ENCODE measurements at places on chromosomes 4 and X.

- DNase-seq = no peak
Observed at GRCh38 chr4:59945277-59945676, 1254.8 kb upstream of the ADGRL3 start.

- DNase-seq = no peak
Observed at GRCh38 chr4:186485150-186485549, 70.2 kb downstream of the MTNR1A start.

GRCh38 chr4:36198068-36198808, 46.1 kb downstream of the ARAP2 start:
- no peak for DNase-seq

- no peak for DNase-seq
Observed at GRCh38 chrX:139532834-139533233, 2.3 kb downstream of the F9 start.

DNA sequence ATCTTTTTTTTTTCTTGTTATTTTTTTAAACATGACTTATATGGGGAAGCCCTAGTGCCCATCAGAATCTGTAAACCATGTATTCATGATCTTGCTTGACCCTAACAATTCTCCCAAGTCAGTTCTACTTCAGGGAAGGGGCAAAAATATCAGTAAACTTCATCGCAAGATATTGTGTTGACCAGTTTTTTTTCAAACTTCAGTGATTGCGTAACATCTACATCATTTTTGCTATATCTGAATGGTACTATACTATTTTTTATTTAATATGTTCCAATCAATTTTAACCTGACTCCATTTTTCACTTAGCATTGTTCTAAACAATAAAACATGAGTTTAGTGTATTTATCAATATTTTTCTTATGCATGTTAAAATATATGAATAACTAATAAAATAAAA, 221.2 kb downstream of the NKX6-1 start:
- no peak for DNase-seq

GRCh38 chr4:70739496-70740337, 18.0 kb downstream of the RUFY3 start:
- DNase-seq = no peak

GRCh38 chr4:124118061-124118460, 594.5 kb downstream of the ANKRD50 start:
- DNase-seq = no peak

DNA sequence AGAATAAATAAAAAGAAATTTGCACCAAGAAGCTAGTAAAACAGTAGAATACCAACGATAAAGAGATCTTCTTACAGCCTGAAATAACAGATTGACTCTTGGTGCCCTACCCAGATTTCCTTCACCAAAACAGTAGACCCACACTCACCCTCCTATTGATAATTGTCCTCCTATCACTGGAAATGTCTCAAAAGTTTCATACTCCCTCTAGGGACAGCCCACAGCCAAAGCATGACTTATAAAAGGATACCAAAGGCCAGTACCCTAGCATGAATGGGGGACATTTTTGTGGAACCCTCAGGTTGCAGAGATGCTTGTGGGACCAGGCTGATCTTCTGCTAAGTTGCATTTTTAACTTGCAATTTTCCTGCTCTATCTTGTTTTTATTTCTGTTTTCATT, 104.1 kb downstream of the INPP4B start:
- DNase-seq = no peak

DNA sequence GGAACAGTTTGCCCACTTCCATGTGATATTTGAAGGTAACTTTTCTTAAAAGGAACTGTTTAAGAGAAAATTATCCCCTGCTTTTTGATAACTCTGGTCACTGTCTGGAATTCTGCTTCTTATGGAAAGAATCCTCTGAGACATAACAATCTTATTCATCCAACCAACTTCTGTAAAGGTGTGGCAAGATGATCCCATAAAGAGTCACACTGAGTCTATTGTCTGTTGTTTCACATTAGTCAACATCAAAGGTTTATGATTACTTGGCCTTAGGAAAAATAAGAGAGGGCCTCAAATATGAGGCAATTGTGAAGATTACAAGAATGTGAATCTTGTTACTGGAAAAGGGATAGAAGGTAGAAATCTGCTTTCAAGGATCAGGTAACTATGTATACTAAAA, 88.0 kb upstream of the MAGEB18 start:
- no peak for DNase-seq

DNA sequence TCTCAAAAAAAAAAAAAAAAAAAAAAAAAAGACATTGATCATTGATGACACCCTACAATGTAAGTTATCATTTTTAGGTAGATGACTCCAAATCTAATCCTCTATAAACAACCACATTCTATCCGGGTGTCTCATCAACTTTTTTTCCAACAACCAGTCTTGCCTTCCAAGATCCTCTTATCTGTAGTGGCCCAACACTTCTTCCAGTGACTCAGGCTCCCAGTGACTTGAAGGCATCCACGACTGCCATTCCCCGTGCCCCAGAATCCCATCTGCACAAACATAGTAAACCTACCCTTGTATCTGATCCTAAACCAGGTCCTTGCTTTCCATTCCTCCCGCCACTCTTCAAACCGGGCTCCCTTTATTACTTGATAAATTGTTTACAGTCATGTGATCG, 15.6 kb upstream of the TSPAN5 start:
- no peak for DNase-seq

DNA sequence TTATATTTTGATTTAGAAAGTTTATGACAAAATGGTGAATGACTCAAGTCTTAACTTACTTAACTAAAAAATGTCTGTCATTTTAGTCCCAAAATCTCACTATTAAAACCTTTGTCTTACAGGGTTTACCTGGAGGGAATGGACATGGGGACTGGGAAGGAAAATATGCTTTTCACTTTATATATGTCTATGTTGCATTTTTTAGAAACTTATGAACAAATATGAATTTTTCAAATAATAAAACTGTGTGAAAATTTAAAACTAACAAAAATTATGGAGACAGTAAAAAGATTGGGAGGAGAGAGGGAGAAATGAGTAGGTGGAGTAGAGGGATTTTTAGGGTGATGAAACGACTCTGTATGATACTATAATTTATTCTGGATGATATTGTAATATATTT, 6.2 kb downstream of the MGARP start:
- no peak for DNase-seq

- DNase-seq = no peak
Observed at GRCh38 chrX:138150709-138151108, 560.8 kb downstream of the FGF13 start.
